ENCODE measurements at places on chromosomes 12 and 14.
A peak's percentile ranks its signal among the peaks of the same experiment; 100 is the strongest.

DNA sequence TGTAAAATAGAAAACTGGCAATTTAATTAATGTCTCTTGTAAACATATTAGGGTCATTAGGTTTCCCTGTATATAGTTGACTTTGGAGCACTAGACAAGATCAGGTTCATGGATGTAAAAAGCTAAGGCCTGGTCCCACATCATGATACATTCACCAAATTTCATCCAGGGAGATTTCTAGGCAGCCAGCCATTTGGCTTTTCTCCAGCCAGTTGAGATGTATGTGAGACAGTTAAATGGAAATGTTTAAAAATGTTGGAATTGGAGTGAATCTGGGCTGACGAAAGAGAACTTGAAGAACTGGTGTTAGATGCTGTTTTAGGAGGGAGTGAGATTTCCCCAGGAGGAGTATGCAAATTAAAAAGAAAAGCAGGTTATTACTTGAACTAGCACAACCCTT is 41.8 kb upstream of the CLEC14A start:
- DNase-seq, result no peak

DNA sequence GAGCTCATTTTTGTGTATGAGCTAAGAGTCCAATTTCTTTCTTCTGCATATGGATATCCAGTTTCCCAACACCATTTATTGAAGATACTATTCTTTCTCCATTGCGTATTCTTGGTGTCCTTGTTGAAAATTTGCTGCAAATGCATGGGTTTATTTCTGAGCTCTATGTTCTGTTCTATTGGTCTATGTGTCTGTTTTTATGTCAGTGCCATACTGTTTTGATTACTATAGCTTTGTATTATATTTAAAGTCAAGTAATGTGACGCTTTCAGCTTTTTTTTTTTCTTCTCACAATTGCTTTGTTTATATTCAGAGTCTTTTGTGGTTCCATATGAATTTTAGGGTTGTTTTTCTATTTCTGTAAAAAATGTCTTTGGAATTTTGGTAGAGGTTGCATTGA is 247.1 kb upstream of the TBX3 start:
- DNase-seq, result no peak

- no peak for DNase-seq
Measured at GRCh38 chr12:95224202-95225170, 6.9 kb downstream of the VEZT start.

GRCh38 chr12:10031771-10032175 is 1.3 kb downstream of the CLEC9A start:
- DNase-seq, result peak; percentile 5

DNA sequence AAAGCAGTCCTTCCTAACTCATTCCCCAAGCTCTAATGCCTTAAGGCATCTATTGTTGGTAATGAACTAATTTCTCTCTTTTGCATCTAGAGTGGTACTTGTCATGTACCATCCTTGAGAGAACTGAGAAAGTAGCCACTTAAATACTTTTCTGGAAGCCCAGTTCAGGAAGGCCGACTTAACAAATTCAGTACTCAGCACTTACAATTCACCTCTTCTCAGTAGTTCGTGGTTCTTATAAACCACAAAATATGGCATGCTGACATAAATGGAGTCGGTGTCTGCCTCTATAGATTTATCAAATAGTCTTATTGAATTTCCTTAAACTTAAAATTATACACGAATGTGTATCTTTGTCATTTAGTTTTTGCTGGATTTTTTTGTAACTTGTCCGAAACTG is 9.4 kb upstream of the COCH start:
- no peak for DNase-seq

DNA sequence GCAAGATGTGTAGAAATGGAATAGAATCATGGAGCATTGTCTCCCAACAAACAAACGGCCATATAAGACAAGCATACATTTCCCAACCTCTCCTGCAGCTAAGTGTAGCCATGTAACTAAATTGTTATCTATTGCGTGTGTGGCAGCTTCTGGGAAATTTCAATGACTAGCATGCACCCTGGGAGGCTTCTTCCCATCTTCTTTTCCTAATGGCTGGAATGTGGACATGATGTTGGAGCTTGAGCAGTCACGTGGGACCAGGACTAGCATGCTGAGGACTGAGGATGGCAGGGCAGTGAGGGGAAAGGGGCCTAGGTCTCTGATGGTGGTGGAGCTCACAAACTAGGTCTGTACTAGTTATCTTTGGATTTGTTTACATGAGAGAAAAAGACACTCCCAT is 21.7 kb upstream of the CTDSP2 start:
- DNase-seq, result no peak

DNA sequence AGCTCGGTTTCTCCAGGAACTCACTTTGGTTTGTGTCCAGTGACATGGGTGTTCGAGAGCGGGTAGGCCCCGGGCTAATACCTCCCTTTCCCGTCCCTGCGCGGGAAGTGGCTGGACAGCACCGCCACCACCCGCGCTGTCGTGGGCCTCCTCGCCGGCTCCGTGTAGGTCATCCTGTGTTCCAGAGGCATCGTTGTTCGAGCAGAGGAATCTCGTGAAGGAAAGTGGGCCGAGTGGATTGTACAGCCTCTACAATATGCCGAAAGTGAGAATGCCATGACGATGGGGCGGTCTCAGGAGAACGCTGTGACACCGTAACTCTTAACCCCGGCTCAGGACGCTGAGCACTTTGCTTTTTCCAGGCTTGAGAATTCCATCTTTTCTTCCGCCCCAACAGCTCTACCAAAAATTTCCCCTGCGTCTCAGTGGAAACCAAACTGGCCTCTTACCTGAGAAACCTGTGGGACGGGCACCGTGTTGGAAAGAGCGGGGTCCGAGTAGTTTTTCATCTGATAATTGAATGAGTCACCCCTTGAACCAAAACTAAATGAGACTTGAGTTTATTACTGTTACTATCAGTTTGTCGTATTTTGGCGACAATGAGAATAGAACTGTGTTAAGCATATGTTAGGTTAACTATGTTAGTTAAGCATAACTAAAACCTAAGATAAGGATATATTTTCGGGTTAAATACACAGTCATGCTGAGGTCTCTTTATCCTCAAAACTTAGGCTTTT is 510 bp downstream of the EIF2S1 start:
- DNase-seq, result no peak

DNA sequence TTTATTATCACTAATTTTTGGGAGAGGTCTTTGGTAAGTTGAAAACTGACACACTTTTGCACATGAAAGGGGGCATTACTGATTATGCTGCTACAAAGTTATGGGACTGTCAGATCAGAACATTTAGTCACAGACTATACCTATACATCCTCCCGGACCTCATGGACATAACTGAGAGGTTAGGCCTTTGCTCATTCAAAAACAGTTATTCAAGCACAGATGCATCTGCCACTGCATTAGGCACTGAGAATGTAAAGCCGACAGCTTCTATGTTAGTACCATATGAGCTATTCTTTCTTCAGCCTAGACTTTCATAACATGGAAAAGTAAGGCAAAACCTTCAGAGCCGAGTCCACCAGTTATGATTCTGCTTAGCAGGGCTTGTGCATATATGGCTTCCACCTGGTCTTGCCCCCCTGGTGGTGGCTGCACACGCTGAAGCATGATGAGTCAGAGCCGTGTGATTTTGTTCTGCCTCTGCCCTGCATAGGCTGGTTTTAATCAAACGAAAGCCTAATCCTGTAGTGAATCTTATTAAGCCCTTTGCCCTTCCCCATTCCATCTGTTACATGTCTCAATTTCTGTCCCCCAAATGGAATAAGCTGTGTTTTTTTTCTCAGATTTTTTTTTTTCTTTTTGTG is 21.8 kb upstream of the RNU6-8 start:
- DNase-seq, result no peak

DNA sequence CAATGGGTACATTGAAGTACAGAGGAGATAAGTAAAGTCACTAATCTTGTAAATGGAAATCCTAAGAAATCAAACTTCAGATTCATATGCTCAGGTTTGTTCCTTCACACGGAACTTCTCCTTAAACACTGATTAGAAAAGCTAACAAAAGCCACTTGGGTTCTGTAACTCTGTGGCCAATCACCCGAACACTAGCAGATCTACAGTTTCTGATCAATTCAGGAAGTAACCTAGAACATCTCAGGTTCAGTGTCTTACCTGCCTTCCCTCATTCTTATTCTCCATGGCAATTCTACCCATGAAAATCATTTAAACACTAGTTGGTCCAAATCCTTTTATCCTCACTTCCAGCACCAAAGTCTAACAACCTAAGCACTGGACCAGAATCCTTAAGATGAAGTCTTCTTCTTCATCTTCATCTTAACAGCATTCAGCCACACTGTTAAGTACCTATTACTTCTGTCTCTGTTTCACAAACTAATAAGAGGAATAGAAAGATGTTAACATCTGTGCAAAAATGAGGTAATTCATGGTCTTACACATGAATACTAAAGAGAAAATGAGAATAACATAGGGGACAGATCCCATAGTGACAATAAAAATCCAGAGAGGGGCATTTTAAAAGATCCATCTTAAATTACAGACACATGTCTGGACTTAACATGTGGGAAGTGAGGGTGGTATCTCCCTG is 184.5 kb downstream of the SSPN start:
- no peak for DNase-seq

GRCh38 chr12:51910168-51910567 is 2.9 kb downstream of the ACVRL1 start:
- DNase-seq, result no peak

DNA sequence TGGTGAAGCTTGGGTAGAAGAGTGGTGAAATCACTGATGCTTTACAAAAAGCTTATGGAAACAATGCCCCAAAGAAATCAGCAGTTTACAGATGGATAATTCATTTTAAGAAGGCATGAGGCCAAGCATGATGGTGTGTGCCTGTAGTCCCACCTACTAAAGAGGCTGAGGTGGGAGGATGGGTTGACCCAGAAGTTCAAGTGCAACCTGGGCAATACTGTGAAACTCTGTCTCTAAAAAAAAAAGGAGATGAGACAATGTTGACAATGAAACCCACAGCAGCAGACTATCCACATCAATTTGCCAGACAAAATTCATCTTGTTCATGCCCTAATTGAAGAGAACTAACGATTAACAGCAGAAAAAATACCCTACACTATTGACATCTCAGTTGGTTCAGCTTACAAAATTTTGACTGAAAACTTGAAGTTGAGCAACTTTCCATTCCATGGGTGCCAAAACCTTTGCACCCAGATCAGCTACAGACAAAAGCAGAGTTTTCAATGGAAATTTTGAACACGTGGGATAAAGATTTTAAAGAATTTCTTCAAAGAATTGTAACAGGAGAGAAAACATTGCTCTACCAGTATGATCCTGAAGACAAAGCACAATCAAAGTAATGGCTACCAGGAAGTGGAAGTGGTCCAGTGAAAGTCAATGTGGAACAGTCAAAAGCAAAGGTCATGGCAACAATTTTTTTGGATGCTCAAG is 26.7 kb downstream of the BTG1 start:
- no peak for DNase-seq

- DNase-seq, result no peak
Measured at GRCh38 chr12:118342090-118342489, 30.6 kb downstream of the TAOK3 start.

DNA sequence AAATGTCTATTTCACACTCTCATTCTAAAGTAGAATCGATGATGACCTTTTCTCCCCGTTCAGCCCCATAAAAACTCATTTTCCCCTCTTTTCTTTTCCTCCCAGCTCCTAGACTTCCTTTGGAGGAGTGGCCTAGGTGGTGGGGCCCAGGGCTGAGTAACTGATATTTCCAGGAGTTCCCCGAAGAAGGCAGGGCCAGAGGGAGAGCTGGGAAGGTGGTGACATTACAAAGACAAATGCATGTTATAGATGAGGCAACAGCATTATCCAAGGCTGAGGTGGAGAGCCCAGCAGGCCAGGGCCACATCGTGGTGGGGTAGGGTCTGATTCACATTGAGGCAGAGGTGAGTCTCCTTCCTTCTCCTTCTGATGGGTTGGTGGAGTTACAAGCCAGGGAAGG is 22.2 kb upstream of the HDAC7 start:
- no peak for DNase-seq

DNA sequence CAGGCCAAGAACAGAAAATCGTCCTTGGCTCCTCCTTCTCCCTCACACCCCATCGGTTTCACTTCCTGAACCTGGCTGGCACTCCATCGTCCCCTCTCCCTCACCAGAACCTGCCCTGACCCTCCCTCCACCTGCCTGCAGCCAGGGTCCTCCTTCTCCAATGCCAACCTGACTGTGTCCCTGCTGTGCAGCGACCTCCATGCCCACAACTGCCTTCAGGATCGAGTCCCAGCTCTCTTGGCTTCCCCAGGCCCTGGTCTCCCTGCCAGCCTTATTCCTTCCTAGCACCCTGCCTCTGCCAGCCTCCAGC is 19.8 kb downstream of the HVCN1 start:
- DNase-seq, result no peak

DNA sequence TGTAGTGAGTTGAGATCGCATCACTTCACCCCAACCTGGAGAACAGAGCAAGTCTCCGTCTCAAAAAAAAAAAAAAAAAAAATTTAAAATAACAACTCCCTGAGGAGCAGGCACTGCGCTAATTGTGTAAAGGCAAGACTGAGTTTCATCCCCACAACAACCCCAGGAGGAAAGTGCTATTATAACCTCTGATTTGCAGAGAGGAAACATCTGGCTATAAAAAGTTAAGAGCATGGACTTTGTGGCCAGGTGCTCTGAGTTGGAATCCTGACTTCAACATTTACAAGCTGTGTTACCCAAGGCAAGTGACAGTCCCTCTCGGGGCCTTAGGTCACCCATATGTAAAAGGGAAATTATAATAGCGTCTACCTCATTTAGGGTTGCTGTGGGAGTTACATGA is 76.0 kb upstream of the MYL2 start:
- DNase-seq, result no peak

- no peak for DNase-seq
Measured at GRCh38 chr14:31508135-31508534, 20.3 kb upstream of the GPR33 start.

GRCh38 chr14:68552602-68553001 is 240.3 kb downstream of the ZFP36L1 start:
- no peak for DNase-seq

DNA sequence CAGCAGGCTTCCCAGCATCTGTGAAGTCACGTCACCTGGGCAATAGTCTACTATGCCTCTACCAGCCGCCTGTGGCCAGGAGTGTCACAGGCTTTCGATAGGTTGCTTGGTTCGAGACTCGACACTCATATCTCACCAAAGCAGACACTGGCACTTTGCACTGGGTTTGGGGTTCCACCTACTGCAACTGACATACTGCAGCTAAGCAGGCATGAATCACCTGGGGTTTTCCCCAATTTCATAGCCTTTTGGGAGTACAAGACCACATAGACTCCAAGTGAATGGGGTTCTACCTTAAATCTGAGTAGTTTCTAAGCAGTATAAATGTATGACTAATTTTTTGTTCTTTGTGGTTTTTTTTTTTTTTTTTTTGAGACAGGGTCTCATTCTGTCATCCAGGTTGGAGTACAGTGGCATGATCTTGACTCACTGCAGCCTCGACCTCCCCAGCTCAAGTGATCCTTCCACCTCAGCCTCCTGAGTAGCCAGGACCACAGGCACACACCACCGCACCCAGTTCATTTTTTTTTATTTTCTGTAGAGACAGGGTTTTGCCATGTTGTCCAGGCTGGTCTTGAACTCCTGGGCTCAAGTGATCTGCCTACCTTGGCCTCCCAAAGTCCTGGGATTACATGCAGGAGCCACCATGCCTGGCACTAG is 32.1 kb downstream of the DMAC2L start:
- DNase-seq, result no peak
